ENCODE measurements at places on chromosomes 4 and X.

DNA sequence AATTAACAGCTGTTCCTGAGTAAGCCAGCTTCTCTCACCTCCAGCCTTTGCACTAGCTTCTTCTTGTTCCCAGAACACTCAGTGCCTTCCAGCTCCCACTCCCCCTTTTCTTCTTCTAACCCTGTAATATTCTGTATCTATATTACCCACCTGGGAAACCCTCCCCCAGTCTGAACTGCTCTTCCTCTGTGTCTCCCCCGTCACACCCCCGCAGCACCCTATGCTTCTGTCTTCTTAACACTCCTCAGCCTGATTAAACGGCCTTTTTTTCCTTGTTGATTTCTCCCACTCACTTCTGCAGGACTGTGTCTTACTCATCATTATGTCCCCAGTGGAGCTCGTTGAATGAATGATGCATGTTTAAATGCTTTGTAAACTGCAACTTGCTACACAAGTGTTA lies 9.0 kb upstream of the LONRF3 start:
- DNase-seq, result no peak

DNA sequence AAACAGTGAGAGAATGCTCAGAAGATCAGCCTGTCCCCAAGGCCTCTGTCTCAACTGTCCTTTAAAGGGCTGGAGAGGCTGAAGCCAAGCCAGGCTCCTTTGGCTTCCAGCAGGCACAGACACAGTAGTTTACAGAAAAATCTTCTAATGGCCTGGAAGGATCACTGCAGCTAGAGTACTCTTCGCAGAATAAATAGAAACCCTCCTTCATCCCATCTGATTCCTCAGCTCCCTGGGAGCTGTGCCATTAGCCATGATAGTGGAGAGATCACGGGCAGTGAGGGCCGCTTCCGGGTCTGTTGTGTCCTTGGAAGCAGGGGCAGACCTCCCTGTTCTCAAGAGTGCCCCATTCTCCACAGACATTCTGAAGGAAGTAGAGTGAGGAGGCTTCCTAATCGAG lies 63.1 kb downstream of the CCNI start:
- DNase-seq, result no peak

GRCh38 chr4:76716658-76717057 lies 181.3 kb downstream of the SOWAHB start:
- DNase-seq, result no peak

DNA sequence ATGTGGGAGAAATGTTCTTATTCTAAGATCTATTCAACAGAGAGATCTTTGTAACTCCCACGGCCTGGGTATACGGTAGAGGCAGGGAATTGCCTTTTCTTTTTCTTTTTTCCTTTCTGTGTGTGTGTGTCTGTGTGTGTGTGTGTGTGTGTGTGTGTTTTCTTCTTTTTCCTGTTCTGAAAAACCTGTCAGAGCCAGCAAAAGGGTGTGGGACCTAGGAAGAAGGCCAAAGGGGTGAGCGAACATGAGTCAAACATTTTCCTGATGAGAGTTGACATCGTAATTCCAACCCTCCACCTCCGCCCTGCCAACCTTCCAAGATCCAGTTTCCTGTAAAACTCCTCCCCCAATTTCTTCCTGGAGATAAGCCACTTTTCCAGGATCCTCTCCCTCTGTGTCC lies 2.8 kb upstream of the CHIC2 start:
- DNase-seq, result no peak

GRCh38 chr4:75633846-75634245 lies 3.5 kb upstream of the CDKL2 start:
- DNase-seq, result no peak

- no peak for DNase-seq
Observed at GRCh38 chr4:125121581-125121980, 193.2 kb upstream of the FAT4 start.

GRCh38 chr4:8321771-8322170 lies 52.2 kb downstream of the HTRA3 start:
- no peak for DNase-seq

DNA sequence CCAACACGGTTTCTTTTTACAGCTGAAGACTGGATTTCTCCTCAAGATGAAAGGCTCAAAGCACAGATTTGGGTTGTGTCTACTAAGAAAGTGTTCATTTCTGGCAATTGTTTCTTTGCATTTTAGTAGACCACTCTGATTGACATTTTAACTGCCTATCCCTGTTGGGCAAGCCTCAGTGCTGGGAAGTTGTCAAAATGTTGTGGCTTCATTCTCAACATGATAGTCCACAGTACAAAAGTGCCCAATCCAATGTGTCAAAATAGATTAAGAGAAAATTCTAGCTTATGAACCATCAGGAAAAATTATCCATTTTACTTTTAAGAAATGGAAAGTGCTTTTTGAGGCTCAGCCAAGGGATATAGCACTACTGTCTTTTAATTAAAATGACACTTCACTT lies 323.9 kb upstream of the PRPS2 start:
- no peak for DNase-seq

DNA sequence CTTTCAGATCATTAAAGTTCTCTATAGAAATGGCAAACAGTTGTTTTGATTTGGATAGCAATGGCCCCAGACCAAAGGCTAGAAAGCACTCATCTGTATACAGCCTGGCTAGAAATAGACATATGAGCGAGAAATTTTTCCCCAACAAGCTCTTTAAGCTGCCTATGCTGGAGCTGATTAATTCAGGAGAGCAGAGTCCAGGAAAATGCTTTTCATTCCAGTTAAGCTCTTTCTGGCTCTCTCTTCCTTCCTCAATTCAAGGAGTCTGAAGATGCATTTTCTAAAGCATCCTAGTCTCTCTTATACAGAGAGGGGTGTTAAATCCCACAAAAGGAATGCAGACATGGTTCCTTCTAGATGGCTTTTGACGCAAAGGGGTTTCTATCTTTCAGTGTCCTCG lies 141.7 kb upstream of the RAI2 start:
- no peak for DNase-seq

DNA sequence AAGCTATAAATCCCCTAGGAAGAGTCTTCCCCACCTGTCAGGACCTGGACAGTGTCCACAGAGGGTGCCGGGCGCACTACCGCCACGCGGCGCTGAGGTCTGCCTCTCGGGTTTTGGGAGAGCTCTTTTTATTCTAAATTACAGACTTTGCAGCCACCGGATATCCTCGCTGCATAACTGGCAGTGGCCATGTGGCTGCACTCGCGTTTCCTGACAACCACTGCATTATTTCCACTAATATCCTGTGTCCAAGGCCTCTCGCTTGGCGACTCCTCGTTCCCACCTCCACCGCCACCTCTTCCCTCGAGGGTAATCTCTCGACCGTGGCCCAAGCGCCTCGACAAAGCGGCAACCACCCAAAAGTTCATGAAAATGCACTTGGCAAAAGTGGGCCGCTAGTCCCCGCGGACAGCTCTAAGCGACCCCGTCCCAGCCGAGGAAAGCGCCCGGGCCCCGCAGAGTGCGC lies 512 bp upstream of the TMEM131L start:
- no peak for DNase-seq

- DNase-seq, result no peak
Observed at GRCh38 chr4:174929346-174929745, 11.2 kb downstream of the ADAM29 start.

DNA sequence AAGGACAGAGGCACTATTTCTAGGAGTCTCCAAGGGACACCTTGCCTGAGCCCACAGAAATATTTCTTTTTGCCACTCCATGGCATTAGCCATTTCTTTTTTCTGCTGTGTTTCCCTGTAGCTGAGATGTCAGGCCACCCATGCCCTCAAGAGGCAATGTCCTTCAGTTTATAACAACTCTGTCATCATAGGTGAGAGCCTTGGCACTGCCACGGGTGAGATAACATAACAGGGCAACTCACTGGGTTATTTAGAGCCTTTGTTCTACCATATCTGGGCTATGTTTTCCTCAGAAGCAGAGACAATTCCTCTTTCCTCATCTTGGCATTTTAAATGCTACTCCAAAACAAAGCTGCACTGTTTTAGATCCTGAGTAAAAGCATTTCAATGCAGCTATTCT lies 99.9 kb upstream of the MAOA start:
- DNase-seq, result no peak

DNA sequence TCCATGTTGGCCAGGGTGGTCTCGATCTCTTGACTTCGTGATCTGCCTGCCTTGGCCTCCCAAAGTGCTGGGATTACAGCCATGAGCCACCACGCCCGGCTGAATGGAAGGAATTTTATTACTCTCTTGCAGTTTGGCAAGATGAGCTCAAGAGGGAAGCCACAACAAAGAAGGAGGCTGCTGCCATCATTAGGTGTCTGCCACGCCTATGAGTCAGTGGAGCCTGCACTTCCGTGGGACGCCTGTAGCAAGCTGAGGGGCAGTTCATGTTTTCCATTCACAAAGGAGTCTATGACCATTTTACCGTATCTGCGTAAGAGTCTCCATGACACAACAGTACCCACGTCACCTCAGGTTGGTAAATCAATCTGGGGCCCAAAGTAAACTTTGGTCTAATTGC lies 51.2 kb upstream of the CHRNA9 start:
- DNase-seq, result peak; percentile 60

- DNase-seq, result peak; percentile 50
Observed at GRCh38 chr4:18689308-18690115, 668.0 kb upstream of the LCORL start.

GRCh38 chr4:93480452-93480851 lies 348.1 kb upstream of the ATOH1 start:
- no peak for DNase-seq

DNA sequence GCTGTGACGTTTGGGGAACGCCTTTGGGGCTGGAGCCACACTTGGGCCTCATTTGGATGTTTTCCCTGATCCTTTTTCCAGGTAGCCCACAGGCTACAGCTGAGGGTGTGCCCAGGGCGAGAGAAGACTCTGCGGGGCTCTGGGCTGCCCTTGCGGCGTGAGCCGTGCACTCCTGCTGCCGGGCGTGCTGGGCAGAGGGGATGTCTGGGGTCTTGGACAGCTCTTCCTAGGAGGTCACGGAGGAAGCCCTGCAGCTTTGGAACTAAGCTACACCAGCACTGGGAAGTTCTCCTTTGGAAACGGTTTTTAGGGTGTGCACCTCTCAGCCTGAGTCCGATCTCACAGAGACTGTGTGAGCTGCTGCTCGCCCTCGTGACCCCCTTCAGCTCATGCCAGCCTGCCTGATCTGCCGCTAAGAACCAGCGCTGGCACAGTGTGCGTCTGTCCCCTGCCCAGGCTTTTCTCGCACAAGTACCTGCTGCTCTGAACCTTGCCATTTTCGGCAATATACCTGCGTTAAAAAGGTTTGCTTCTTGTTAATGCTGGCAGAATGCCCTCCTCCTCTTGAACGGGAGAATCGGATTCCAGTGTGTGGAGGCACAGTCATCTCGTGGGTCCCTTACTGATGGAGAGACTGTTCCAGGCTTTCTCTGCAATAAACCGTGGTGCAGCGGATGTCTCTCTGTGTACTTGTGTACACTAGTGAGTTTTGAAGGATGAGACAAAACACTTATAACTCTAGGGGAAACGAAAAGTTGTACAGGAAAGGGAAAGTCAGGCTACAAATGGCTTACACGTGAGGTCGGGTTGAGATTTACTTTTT lies 14.3 kb downstream of the MSANTD1 start:
- DNase-seq, result no peak

GRCh38 chr4:112031712-112032328 lies 113.4 kb upstream of the FAM241A start:
- DNase-seq, result peak; percentile 19

DNA sequence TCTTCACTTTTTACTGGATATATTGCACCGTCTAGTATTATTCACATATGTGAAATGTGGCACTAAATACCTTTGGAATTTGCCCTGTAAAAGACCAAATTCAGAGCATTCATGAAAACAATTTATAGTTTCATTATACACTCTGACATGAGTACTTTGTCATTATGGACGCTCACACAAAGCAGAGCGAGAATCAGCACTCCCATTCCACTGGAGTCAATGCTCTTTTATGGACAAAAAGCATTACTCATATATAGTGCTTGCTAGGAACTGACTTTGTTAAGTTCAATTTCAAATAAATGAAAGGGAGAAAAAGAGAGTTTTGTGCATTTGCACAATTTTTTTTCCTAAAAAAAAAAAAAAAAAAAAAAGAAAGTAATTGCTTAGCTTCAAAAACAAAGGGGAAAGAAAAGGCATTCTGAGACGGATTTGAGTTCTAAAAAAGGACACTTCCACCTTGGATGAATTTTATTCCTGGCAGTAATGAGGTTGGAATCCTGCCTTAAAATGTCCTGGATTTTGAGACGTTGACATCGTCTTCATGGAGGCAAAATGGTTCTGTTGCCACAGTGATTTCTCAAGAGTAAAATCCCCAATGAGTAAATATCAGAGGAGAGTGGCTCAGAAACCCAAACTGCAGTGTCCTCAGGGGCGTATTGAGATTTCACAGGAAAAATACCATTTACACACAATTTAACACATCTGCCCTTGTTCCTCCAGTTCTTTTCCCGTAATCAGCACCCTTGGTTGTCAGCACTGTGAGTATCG lies 34.8 kb downstream of the CCDC149 start:
- DNase-seq, result no peak

DNA sequence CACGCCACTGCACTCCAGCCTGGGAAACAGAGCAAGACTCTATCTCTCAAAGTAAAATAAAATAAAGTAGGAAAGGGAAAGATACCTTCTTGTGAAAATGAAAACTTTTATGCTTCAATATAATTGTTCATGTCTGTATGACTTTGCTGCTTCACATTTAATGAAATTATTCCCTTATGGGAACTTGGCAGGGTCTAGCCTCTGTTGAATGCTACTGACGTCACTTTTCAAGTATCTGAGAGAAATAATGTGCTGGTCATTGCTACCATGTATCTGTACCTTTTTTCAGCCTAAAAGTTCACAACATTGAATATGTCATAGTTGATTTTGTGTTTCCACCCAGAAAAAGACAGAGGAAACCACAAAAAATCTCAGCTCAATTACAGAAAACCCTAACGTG lies 65.2 kb downstream of the PRDM5 start:
- no peak for DNase-seq

DNA sequence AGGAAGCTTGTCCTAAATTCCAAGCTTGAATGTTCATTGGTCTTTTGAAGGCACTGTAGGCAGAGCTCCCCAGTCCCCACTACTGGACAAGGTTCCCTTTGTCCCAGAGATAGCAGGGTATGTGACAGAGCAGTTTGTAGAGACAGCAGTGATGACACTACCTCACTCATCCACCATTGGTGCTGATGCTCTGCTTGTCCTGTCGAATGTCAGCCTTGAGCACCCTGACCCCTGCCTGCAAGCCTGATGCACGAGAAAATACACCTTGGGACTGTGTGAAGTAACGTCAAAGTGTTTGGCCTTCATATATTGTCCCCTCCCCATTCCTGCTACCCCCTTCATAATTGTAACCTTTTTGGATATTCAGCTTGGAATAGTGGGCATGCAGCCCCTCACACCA lies 188.9 kb upstream of the EOLA2 start:
- no peak for DNase-seq

GRCh38 chr4:56370377-56370776 lies 16.9 kb downstream of the AASDH start:
- no peak for DNase-seq

Data from activated CD4-positive, alpha-beta T cell treated with anti-CD3 and anti-CD28 coated beads, Interleukin-2, Interleukin-4, amounts not matched to agents 100 ng/mL and 50 ng/mL, durations not matched to agents 16 hours and 8 hours (primary cell).